ENCODE measurements at places on chromosomes 4 and X.

DNA sequence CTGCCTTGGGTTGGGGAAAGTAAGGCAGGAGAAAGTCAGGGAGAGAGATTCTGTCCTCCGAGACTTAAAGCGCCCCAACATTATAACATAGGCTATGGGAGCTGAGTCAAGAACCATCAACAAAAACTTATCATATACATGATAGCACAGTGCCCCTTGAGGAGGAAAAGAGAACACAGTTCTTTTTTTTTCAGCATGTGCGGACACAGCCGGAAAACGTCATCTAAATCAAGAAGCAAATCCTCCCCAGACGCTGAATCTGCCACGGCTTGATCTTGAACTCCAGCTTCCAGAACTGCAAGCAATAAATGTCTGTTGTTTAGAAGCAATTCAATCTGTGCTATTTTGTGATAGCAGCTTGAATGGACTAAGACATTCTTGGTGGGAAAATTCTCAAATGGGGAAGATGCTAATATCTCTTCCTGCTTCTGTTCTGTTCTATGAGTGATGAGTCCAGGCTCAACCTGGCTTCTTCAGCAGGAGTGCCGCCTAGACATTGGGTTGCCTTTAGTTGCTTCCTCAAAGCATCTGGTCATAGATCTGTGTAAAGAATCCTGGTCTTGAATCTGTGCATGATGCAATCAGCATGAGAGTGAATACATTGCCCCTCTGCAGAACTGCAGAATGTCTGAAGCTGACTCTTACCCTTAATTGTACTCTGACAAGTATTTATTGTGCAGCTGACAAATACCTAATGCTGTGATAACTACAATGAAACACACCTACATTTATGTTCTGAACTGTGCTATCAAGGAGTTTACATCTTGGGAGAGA lies 549.8 kb upstream of the PRKX start:
- DNase-seq, result no peak

GRCh38 chr4:110622841-110623717 lies at the start of gene PITX2:
PITX2 (minus strand) TSS chr4:110623077; CDS start chr4:110622460, 617 bp downstream.
- no peak for DNase-seq

GRCh38 chrX:51892921-51893745 lies at the start of gene MAGED1:
MAGED1 (plus strand) TSS chrX:51893623; CDS start chrX:51894305, 682 bp downstream.
- peak; percentile 60 for DNase-seq

DNA sequence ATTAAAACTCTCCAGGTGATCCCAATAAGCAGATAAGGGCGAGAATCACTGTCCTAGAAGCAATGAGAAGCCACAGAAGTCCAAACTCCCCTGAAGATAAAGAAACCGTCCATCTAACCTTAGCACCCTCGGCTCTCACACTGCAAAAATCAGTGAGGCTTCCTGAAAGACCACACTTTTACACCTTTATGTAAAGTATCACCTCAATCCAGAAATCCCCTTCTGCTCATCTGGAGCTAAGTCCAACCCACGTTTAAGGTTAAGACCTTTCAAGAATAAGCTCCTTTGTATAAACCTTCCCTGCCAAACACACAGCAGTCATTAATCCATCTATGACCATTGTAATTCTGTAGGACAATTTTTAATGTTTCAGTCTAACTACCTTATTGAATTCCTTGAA lies 41.7 kb downstream of the LIN54 start:
- no peak for DNase-seq

- DNase-seq, result peak; percentile 33
These were observed at the start of gene BANK1 for GRCh38 chr4:101790521-101791181. BANK1 (plus strand) TSS chr4:101790730; CDS start chr4:101790881, 151 bp downstream.

GRCh38 chrX:41723826-41724225 lies at the start of gene GPR82:
GPR82 (plus strand) TSS chrX:41724181; CDS start chrX:41727027, 2,846 bp downstream.
- no peak for DNase-seq

- no peak for DNase-seq
These were observed 271.2 kb downstream of the FBXO8 start for GRCh38 chr4:174012135-174012885.

DNA sequence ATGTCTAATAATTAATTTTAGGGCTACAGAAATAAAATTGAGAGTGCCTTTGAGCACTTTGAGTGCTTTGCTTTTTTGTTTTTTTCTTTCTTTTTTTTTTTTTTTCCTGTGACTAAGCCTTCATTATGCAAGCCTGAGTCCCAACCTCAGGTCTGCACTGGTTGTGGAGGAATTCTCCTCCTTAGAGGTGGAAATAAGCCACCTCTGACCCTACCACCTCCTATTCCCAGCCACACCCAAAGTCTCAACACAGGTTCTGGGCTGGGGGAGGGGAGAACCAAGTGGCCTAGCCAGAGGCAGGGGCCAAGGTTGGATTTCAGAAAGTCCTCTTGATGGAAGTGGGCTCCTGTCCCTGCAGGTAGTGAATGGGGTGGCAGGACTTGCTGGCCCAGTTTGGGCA lies 180.2 kb downstream of the ARAP2 start:
- DNase-seq, result no peak

- DNase-seq, result peak; percentile 2
These were observed 39.2 kb downstream of the FGFRL1 start for GRCh38 chr4:1050486-1051213.

DNA sequence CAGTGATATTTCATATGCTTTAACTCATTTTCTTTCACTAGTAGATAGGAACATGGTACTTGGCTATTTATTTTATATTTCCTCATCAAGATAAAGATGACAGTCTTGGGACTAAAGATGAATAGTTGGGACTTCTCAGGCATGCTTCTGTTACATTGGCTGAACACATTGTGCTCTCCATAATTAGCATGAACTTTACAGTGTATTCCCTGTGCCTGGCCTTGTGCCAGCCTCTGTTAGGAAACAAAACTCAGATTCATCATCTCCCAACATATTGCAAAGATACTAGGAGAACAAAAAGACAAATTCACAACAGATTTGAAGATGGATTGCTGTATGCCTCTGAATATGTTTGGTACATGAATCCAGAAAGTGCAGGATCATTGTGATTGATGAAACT lies 26.4 kb downstream of the GRIA2 start:
- no peak for DNase-seq

DNA sequence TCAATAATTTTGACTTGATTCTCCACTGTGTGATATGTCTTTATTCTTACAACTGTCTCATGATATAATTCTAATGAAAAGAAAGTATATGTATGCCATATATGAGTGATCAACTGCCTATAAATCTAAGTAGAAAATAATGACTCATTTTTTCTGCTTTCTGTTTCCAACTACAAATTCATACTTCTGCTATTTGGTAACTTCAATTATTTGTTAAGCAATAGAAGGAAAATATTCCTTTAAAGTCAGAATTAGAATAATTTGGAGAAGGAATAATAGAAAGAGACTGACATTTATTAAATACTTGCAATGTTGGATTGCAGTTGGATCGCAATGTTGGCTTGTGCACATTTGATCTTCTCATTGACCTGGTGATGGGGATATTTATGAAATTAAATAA lies 204.2 kb upstream of the PACRGL start:
- DNase-seq, result no peak

DNA sequence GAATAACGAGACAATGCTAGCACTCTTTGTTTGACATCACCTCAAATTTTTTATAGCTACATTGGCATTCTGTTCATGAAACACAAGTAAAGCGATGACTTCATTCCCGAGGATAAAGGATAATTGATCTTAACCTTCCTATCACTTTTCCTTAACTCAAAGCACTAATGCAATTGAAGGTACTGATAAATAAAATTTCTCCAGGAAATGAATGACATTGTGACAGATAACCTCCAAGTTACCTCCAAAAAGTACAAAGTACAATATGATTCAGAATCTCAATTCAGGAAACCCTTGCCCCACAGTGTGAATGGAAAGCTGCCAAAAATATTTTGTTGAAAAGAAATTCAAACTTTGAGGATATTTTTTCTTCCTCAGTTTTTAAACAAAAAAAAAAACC lies 1.8 kb downstream of the PRSS12 start:
- DNase-seq, result no peak

GRCh38 chrX:38558686-38559085 lies 2.7 kb upstream of the TSPAN7 start:
- DNase-seq, result no peak

DNA sequence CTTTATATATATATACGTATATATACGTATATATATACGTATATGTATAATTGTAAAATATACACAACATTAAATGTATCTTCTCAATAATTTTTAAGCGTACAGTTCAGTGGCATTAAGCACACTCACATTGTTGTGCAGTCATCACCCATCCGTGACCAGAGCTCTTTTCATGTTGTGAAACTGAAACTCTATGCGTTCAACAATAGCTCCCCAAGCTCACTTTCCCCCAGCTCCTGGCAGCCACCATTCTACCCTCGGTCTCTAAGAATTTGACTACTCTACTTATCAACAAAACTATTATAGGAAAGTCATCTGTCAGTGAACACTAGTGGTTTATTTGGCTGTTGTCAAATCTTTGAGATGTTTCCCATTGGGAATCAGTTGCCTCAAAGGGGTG lies 621.8 kb upstream of the GALNT7 start:
- no peak for DNase-seq

GRCh38 chr4:150855981-150856510 lies 159.0 kb downstream of the LRBA start:
- DNase-seq, result no peak

GRCh38 chrX:21374994-21375707 lies 933 bp downstream of the CNKSR2 start:
- no peak for DNase-seq

DNA sequence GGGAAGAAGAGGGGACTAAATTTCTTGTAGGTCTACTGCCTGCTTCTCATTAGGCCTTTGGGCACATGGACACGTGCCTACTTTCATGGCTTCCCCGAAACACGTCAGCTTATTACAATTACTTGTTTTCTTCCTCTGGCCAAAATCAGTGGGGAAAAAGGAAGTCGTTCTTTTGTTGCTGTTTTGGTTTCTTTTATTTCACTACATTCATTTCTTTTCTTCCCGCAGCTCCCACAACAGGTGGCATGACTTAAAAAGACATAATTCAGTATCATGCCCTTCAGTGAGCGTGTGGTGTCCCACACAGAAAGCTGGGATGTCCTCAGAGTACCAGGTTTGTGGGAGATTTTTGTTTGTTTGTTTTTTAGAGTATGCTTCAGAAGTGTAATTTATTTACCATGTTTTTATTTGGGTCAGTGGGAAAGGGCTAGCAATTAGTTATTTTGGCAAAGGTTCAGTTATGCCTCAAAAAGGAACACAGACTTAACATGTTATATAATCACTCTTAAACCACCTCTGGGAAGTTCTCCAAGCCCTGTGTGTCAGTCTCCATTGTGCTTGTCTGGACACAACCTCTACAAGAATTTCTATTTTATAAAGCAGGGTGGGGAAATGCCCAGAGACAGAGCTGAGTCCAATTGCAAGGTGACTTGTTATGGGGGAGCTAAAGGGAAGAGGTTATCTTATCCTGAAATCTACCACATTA lies 44.2 kb upstream of the SPRY1 start:
- no peak for DNase-seq

All from activated gamma-delta T cell treated with Interleukin-2 at 50 U/mL for 16 hours (primary cell).